ENCODE measurements at places on chromosomes 3 and 15.

DNA sequence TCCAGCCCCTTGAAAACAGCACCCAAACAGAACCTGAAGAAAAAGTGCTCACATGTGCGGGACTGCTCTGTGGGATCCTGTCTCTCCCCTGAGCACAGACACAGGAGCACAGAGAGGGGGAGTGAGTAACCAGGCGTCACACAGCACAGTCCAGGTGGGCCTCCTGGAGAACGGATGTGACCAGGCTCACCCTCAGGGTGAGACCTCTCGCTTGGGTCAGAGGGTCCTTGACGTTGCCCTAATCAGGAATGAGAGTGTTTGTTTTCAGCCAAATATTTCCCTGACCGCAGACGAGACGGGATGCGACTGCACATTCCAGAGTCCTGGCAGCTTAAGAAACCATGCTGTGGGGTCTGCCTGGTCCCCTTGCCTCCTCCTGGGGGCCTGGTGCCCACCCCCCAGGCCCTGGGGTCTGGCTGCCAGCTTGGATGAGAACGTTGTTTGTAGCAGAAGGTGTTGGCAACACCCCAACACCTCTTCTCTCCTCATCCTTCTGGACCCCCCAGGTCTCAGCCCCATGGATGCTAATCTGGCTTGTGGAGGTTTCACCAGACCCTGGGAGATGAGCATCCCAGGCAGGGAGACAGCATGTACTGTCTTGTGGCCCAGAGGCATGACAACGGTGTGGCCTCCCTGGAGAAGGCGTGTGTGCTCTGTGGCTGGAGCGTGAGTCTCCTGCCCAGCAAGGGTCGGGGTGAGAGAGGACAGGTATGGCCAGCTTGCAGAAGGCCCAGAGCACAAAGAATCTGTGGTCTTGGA lies 42.1 kb upstream of the SLC6A6 start:
- DNase-seq = peak; percentile 80

- no peak for DNase-seq
Observed at GRCh38 chr3:127038466-127038865, 55.6 kb downstream of the PLXNA1 start.

GRCh38 chr15:88905576-88905975 lies 7.6 kb downstream of the MFGE8 start:
- peak; percentile 1 for DNase-seq

- DNase-seq = no peak
Observed at GRCh38 chr15:64009798-64010261, 36.5 kb downstream of the DAPK2 start.

DNA sequence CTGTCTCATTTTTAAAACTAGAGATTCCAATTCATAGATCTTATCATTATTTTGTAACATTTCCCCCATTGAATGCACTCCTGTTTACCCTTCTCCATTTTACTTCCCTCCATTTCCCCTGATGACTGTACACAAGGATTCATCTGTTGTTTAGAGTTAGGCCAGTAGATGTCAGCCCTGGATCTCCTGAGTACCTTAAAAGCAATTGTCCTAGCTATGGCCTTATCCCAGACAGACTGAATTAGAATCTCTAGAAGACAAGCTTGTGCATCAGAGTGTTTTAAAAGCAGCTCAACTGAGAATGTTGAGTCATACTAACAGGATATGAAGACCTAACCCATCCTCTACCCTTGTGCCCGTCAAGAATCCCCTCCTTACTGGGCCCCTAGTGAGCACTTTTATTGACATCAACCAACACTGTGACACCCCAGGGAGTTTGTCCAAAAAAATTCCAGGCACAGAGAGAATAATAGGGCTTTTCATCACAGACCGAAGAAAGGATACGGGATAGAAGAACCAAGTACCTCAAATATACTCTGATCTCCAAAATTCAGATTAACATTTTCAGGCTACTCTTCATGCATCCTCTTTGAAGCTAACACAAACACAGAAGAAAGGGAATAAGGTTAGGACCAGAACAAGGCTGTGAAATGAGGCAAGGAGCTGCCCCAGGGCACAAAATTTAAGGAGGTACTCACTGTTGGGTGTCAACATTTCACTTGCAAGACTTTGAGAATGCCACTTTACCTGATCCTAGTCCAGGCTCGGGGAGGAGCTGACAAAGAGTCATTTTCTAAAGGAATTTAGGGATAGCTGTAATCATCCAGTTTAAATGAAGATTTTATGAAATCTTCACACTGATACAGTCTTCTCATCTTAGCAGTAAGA lies 17.1 kb downstream of the ZBED2 start:
- peak; percentile 68 for DNase-seq

GRCh38 chr3:116591236-116591635 lies 118.3 kb upstream of the TUSC7 start:
- DNase-seq = no peak

GRCh38 chr3:181956122-181956521 lies 244.4 kb downstream of the SOX2 start:
- no peak for DNase-seq

DNA sequence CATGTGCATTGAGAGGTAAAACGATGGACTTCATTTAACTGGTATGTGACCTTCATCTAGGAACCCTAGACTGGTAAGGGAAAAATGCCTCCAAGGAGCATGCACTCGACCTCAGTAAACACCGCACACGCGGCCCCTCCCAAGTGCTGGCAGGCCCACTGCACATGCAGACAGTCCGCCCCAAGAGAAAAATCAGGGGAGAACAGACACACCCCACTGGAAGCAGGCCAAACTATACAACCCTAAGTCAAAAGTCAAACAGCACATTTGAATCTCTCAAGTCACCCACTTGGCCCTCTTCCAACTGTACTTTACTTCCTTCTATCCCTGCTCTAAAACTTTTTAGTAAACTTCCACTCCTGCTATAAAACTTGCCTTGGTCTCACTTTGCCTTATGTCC lies 250.1 kb upstream of the HES1 start:
- DNase-seq = no peak

DNA sequence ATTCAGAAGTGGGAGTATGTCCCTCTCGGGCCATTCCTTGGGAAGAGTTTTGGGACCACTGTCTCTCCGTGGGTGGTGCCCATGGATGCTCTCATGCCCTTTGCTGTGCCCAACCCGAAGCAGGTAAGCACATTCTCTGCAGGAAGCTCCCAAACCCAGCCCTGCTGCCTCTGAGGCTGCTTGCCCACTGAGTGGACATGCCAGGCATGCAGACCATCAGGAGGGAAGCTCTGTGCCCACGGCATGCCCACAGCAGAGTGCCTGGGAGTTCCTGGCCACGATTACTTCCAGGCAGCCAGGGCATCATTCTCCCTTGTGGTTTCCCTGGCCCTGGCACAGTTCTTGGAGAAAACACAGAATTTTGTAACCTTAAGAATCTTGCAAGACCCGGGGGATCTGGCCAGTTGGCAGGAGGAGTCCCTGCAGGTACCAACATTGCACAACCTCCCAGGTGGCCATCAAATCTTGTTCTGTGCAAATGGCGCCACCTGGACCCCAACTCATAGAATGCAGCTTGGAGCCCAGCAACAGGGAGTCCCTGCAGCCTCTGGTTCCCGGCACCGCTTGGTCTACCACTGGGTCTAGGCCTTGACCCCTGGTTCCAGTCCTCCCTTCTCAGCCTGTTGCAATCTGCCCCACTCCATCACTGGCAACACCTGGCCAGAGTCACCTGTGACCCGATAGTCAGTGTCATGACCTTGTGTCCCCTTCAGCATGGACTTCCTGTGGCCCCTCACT lies 20.4 kb downstream of the FAH start:
- DNase-seq = peak; percentile 40
